ENCODE measurements at places on chromosomes 12 and 14.

GRCh38 chr14:33516898-33517436, 433.9 kb downstream of the EGLN3 start:
- DNase-seq, result no peak

- no peak for DNase-seq
Observed at GRCh38 chr12:48030173-48030650, 25.9 kb upstream of the COL2A1 start.

DNA sequence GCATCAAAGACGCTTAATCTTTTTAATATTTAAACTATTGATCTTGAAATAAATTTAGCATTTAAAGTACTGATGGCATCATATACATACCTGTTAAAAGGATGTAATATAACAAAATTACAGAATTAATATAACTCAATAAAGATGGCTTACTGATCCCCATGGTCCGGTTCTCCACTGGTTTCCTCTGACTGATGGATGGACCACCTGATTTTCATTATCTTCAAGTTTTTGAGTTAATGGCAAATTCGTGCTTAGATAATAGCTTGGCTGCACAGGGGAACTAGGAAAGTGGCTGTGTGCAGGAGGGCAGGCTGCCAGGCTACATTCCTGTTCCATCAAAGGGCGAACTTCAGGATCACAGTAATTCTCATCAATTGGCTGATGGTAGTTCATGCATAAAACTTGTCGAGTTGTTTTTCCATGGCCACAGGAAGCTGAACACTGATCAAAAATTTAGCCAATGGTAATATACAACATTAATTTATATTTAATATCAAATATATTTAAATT, 123.9 kb downstream of the ADAMTS20 start:
- DNase-seq, result no peak

DNA sequence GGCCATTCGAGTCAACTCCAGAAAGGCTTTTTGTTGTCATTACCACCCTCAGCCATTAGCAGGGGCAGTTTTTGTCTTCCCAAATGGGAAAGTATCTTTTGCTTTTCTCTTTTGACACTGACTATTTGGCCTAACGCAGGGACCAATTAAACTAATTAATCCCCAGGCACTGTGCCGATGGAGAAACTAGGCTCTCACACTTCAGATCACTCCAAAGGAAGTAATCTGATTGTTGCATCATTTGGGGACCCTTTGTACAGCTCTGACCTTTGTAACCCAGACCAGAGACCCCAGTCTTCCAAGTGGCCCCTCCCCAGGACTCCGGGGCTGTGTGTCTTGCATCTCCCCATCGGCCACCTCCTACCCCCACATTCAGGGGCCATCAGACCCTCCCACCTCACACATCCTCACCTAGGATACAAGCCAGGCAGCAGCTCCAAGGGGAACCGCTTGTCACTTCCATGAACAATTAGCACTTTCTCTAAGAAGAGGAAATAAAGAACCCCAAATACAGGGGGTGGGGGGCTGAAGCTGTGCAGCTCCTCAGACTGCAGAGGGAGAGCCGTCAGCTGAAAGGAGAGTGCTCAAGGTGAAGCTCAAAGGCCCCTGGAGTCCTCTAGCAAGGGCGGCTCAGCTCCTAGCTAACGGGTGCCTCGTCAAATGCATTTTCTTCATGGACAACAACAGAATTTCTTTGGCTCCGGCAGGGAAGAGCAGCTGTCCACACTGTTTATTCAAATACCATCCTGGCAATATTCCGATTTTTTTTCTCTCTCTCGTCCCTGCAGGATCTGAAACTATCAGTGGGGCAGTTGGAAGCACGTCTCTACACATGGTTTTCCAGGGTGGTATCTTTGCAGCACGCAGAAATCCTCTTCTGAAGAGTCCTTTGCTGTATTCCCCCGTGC, 64.3 kb upstream of the DIO3 start:
- DNase-seq, result no peak

DNA sequence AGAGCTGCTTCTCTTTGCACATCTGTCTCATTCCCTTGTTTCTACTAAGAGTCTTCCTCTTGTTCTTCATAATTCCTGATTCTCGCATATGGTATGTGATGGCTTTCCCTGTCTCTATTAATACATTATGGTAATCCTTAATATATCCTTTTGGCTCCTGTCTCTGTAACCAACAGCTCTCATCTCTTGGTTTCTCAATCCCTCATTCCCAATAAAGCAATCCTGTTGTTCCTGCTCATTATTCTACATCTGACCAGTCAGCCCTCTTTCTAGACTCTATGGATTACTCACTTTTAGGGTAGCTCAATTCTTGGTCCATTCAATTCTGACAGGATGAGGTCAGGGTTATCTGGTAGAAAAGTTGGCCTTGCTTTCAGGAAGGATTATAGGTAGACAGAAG, 349.9 kb downstream of the LRIG3 start:
- DNase-seq, result no peak

DNA sequence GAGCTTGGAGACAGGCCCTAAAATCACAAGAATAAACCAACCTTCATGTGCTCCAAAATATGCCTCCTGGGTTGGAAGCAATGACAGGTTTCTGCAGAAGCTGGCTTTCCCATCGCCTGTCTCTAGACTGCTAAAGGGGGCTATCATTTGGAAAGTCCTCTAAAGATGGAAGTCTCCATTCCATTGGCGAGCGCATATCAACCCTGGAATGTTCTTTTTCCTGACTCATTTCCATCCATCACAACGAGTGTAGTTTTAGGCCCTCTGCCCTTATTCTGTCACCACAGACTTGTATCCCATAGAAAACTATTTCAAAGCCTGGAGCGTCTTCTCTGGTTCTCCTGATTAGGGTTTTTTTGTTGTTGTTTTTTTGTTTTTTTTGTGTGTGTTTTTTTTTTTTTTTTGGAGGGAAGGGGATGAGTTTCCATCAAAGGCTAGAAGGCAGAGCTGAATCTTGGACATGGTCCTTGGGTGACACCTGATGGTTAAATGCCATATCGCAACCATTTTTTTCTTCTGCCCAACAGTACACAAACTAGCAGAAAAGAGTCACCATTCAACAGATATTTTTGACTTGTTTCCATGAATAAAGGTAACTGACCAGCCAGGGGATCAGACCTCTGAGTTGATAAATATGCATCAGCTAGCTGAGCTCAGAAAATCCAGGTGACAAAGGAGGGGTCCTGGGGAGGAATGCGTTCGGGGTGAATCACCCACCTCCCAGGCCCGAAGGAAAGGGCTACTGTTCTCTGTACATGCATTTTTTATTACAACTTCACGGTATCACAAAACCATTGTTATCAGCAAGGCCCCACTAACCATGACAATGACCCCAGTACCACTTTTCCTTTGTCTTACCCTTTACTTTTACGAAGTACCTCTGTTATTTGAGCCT, 40.5 kb downstream of the KCNA5 start:
- no peak for DNase-seq

GRCh38 chr12:3606128-3606527, 115.1 kb downstream of the PRMT8 start:
- no peak for DNase-seq

- no peak for DNase-seq
Observed at GRCh38 chr14:93993382-93993781, 3.7 kb upstream of the CCDC197 start.

- DNase-seq, result no peak
Observed at GRCh38 chr12:84631020-84631419, 281.6 kb downstream of the SLC6A15 start.

DNA sequence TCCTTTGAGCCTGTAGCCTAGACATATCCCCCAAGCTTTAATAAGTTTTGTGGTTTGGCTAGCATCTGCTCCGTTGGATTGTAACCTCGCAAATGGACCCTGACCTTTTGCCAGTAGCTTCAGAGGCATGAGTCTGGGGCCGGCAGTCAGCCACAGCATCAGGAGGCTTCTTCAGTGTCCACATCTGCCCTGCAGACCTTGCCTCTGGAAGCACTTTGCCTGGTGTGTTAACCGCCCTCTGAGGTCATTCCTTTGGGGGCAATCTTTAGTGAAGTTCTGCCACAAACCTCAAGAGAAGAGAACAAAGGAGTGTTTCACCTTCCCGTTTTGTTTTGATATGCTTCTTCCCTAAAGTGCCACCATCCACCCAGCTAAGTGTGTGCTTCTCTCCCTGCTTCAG, 71.4 kb downstream of the GNS start:
- no peak for DNase-seq

DNA sequence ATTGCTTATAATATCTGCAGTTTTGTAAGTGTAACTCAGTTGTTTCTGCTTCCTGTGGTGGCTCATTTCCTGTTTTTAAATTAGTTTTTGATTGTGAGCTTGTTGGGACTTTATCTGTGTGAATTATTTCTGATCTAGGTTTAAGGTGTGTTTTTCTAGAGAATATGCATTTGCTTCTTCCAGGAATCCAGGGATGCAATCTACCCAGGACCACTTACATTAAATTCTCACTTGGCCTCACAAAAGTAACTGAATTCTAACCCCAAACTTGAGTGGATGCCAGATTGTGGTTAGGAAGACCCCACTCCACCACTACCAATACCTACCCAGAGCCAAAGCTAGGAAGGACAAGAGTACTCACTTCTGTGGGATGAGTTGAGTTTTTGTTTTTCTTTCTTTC, 11.9 kb downstream of the STYX start:
- DNase-seq, result no peak

GRCh38 chr12:117441751-117442150, 80.3 kb upstream of the NOS1 start:
- no peak for DNase-seq

GRCh38 chr12:89507015-89507824, 17.4 kb downstream of the GALNT4 start:
- DNase-seq, result no peak

DNA sequence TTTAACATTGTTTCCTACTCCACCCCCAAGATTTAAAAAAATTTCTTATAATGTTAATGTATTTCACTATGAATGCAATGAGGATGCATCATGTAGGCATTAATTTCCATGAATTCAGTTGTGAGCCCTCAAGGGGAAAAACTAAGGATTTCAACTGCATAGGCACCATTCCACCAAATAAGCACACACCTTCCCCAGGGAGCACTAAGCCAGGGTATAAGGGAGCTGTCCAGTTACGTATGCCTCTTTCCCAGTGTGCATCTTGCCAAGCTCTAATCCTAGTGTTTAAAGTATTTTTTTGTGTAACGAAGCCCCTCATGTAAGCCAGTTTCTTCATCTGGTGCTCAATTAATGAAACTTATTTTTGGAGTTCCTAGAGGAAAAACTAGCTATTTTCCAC, 6.6 kb downstream of the FERMT2 start:
- no peak for DNase-seq

- DNase-seq, result no peak
Observed at GRCh38 chr14:69630360-69630759, 19.0 kb downstream of the SUSD6 start.

DNA sequence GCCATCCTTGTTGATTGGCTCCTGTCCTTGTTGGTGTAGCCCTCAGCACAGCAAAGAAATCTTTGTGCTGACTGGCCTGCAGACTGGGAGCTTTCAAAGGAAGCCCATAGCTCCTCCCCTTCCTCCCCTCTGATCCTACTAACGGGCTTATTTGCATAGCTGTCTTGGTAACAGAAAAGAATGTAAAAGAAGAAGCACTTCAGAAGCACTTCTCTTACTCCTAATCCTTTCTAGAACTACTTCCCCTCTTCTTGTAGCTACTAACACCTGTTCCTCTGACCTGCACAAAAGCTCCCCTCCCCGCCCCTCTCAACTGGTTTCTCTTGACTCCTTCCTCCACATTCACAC, 14.3 kb upstream of the RIC8B start:
- no peak for DNase-seq

DNA sequence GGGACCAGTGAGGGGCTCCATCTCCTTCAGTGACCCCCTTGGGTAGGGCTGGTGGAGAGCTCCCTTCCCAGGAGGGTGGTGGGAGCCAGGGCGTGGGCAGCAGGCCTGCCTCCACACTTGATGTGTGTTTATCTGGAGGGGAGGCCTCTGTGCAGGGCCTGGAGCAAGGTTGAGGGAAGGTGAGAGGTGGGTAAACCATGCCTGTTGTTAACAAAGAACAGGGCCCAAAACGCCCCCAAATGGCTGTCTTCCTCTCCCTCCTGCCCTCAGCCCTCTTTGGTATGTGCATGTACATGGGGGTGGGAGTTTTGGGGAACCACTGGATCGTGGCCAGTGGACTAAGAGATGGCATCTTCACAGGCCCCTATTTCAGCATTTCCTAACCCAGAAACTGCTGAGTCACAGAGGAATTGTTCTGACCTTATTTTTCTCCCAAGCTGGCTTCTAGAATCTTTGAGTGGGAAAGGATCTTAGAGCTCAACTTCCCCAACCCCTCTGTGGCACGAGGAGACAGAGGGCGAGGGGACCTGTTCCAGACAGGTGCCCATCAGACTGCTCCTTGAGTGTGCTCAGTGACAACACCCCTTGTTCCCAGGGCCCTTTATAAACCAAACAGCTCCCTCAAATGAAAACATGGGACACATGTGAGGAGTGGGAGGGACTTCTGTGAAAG, 3.6 kb downstream of the SLC48A1 start:
- no peak for DNase-seq

- no peak for DNase-seq
Observed at GRCh38 chr14:23727566-23728335, 91.6 kb downstream of the DHRS2 start.

DNA sequence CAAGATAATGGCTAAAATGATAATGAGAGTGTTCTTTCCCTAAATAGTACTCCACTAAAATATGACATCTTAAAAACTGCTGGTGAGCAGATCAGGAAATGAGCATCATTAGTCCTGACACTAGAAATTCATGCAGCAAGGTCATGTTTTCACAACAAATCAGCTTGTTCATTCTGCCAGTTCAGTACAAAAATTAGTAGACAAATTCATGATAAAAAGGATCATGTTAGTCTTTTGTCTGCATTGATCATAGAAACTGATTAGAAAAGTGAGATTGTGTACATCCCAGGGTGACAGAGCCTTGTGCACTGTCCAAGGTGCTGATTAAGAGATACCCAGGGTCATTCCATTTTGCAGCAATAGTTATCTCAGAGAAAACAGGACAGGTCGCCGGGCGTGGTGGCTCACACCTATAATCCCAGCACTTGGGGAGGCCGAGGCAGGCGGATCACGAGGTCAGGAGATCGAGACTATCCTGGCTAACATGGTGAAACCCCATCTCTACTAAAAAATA, 163.6 kb downstream of the RIMBP2 start:
- no peak for DNase-seq

- no peak for DNase-seq
Observed at GRCh38 chr14:63249092-63249491, 44.8 kb downstream of the RHOJ start.

GRCh38 chr12:27667540-27667939, 28.7 kb upstream of the REP15 start:
- no peak for DNase-seq

DNA sequence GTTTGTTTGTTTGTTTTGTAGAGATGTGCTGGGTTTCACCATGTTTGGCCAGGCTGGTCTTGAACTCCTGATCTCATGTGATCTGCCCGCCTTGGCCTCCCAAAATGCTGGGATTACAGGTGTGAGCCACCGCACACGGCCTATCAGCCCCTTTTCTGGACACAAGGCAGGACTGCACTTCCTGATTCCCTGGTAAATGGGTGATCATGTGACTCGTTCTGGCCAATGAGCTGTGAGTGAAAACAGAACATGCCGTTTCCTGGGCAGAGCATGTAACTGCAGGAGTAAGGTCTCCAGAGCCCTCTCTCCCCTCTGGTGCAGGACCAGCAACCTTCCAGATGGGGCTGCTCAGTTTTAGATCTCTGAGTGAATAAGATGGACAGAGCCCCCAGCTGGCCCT, 92.7 kb downstream of the ITPK1 start:
- DNase-seq, result no peak
